ENCODE measurements at places on chromosomes 5 and 9. TPM values are rescaled to one million over a fixed set of nuclear protein-coding genes. Genes with fewer than 3 reads are reported as not detected.

ANKRA2 gene
- 39.8 TPM for total RNA-seq

TRIM7 gene
- 3.0 TPM for total RNA-seq

FUT7 gene
- total RNA-seq: 0.09 TPM

SLC6A18 gene
- not detected for total RNA-seq

COL23A1 gene
- 4.5 TPM for total RNA-seq

Data from cerebellum (tissue), 4 donors.